ENCODE measurements at places on chromosomes 7 and 10.

DNA sequence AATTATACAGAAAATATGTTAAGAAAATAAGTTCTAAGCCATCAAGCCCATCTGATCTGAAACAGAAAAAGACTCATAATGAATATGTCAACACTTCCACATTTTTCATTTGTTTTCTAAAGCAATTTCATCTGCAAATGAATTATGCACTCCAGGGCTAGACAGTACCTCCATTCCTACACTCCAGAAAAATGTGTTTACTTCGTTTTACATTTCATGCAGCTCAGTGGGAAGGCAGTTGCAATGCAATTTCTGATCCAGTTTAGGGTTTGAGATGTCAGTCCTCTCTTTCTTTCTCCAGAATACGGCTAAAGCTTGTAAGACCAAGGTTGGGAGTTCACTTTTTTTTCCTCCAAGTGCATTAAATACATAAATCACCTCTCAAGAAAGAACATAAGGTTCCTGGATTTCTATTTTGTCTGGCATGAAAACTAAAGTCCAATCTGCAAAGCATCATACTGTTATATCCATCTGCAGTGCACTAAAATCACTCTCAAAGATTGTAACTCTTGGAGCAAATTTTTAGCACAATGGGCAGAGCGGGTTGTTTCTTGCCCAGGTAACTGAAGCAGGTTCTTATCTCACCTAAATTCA lies 348.8 kb upstream of the C7orf33 start:
- no peak for DNase-seq

GRCh38 chr7:100122067-100122466 lies 2.6 kb downstream of the CNPY4 start:
- no peak for DNase-seq

GRCh38 chr10:80739328-80739727 lies 201.6 kb downstream of the SH2D4B start:
- no peak for DNase-seq

DNA sequence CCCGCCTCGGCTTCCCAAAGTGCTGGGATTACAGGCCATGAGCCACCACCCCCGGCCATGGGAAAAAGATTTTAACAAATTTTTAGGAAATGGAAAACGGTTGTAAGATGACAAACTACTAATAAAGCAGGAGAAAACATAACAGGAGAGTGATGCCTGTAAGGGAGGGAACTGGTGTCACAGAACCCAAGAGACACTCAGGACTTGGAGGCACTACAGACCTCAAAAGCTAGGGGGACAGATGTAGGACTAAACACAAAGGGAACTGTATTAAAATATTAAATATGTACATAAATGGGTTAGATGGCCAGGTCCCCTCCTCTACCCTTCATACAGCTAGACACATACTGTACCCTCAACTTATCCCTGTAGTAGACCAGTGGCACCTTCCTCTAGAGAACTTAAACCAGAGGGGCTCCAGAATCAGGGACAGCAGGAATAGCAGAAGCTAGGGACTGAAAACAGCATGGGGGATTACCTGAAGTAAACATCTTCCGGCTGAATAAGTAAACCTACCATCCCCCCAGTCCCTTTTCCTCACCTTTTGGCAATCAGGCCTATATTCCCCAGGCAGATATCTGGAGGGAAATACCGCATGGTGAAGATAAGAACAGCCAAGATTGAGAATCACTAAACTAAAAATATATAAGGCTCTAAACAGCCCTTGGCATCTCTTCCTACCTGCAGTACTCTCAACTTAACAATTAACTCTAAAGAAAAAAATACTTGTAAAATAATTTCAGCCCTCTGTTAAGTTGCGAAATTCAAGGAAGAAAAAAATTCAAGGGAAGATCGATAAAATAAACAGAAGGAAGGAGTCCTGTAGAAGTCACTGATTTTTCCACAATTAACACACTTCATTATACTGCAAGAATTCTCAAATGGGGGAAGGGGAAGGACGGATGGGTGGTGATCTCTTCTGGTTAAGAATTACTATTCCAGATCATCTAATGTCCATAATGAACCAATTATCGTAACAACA lies 15.5 kb downstream of the TM9SF3 start:
- no peak for DNase-seq

DNA sequence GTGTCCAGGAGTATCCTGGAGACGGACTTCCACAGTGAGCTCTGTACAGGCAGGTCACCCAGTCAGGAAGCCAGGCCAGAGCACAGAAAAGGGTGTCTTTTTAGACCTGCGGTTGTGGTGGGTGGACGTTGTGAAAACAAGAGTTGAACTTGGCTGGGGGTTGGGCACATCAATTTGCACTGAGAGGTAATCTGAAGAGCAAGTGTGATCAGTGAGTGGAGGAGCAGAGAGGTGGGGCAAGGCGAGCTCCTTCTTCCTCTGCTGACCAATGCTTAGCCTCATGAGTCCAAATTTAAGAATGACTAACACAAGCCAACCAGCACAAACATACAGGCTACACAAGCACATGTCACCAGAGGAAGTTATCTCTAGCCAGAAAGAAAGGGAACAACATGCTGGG lies 310.8 kb downstream of the TCERG1L start:
- DNase-seq: no peak

- DNase-seq: no peak
Observed at GRCh38 chr10:126895214-126895781, 9.9 kb upstream of the DOCK1 start.
